Fibroblast of skin of left quadriceps (primary cell): ENCODE measurements at places on chromosomes 3 and 15.

DNA sequence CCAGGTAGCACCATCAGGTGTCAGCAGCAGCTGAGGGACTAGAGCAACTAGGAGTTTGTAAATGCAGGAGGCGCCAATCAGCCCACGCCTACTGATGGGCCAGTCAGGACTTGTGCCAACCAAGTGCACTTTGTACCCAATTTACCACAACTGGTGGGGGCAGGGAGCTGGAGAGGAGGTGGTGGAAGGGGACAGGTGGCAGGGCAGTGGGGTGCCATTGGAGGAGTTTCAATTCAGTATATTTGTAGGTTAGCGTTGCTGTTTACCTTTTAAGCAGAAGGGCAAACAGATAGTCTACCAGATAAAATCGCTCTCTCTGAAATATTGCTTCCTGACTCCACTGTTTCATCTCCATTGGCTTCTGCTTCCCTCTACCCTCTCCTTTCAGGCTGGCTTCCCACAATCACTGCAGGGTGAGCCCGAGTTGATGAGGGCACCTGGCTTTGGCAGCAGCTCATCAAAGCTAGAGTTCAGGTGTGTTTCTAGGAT, 75.7 kb downstream of the TRIM69 start:
- no peak for DNase-seq

- DNase-seq = no peak
Measured at GRCh38 chr15:31325595-31326155, 960 bp upstream of the KLF13 start.

DNA sequence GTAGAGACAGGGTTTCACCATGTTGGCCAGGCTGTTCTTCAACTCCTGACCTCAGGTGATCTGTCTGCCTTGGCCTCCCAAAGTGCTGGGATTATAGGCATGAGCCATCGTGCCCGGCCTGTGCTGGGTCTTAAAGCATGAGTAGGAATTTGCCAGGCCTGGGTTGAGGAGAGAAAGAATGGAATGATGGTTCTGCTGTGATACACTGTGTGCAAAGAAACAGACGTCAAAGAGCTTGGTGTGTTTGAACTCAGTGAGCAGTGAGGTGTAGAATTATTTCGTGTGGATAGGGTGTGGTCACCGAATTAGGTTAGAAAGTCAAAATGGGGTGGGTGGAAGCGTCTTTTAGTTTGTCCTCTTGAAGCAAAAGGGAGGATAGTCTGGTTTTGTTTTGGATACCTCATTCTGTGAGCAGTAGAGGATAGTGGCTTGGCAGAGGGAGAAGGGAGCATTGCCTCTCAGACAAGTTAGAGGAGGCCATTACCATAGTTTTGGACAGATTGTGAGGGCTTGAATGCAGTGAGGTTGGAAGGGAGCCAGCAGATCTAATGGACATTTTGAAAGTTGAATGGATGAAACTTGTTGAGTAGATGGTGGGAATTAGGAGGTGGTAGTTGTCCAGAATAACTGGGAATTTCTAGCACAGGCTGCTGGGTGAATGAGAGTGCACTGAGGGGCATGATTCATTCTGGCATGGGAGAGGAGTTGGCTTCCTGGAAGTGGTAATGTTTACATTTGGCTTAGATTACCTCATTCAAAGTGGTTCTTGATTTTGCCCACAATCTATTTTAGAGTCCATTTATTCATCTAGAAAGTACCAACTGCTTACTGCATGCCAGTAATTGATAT, 27.2 kb downstream of the AKAP13 start:
- peak; percentile 41 for DNase-seq

DNA sequence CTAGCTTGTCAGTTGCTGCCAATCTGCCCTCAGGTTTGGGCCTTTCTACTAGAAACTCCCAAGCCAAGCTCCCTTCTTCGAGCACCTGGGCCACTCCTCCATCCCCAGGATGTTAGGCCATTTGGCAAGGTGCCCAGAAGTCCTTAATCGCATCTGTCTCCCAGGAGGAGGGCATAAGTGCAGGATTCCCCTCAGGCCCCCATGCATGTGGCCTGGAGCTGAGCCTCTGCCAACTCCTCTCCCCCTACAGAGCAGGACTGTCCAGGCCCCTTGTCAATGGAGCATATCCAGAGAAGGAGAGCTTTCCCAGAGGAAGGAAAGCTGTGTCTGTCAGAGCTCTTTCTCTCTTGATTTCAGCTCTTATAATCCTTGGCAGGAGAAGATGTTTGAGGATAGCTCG, 182.6 kb upstream of the ROPN1 start:
- no peak for DNase-seq

- DNase-seq = no peak
Measured at GRCh38 chr3:15443826-15444524, 16.6 kb downstream of the EAF1 start.

DNA sequence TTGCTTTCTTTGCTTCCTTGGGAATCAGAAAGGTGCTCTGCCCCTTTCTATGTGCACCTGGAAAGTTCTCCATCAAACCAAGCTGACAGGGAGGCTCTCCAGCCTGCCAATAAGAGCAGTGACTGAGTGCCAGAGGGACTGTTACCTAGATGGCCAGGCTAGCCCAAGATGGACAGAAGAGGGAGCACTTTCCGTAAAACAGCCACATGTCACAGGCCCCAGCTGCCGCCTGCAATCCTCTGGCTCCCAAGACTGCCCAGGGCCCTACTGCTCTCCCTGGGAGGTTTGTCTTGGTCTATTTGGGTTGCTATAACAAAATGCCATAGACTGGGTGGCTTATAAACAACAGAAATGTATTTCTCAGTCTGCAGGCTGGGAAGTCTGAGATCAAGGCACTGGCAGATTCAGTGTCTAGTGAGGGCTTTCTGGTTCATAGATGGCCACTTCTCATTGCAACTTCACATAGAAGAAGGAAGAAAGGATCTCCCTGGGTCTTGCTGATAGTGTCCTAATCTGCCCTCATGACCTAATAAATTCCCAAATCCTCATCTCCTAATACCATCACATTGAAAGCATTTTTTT, 72.3 kb downstream of the TAMM41 start:
- DNase-seq = peak; percentile 3

- no peak for DNase-seq
Measured at GRCh38 chr3:988785-989184, 104.0 kb upstream of the CNTN6 start.

DNA sequence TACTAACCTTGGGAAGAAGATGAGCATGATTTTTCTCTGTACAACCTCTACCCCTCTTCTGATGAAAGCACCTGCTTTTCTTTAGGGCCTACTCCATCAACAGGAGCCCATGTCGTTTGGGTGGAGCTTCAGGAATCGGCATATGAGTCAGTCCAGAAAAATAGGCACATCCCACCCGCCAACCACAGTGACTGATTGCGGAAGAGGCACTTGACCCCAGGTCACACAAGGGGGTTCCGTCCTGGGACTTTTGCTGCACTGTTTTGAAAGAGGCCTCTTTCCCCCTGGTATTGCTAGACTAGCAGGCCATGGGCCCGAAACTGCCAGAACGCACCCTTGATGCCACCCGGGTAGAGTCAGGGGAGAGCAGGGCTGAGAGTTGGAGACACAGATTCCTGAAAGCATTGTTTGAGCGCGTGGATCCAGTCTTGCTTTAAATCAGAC, 19.3 kb upstream of the NRROS start:
- no peak for DNase-seq

GRCh38 chr3:31142543-31142942, 248.1 kb upstream of the GADL1 start:
- DNase-seq = no peak
